Natural killer cell treated with Interleukin-12 subunit alpha and Interleukin-12 subunit beta and Interleukin-15 and Interleukin-18, amount 100 ng/mL, for 72 hours (primary cell): ENCODE measurements at places on chromosomes 11 and 22.
A peak's percentile ranks its signal among the peaks of the same experiment; 100 is the strongest.

DNA sequence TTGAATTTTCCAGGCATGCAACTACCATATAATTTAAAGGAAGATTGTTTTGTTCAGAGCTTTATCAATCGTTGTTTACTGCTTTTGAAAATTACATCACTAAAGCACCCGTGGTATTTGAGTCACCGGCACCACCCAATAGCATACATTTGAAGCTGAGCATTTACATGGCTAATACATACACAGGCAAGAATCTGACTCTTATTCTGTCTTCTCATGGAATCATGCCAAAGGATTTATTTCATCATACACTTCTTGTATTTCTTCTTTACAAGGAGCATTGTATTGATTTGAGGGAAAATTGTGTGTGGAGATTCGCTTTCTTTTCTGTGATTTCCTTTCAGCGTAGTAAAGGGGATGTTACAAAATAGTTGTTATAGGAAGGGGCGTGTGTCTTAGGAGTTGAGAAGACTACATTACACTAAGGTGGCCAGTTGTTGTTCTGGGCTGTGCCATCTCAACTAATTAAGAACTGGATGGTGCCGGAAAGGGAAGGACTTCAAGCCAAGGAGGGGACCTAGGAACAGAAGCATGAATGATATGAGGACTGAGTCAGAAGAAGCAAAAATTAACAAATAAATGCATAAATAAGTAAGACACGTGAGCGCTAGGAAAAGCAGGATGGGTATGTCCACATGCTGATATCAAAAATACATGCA lies 12.9 kb upstream of the CD3E start:
- no peak for DNase-seq
- no peak overlapping the region for H3K27ac ChIP-seq
- H3K4me3 ChIP-seq: no peak overlapping the region
- H3K4me1 ChIP-seq: peaks cover 20% of the 10 kb centered on the region
- peaks cover 5% of the 10 kb centered on the region for H3K36me3 ChIP-seq
- H3K27me3 ChIP-seq: no peaks in the 10 kb centered on the region

DNA sequence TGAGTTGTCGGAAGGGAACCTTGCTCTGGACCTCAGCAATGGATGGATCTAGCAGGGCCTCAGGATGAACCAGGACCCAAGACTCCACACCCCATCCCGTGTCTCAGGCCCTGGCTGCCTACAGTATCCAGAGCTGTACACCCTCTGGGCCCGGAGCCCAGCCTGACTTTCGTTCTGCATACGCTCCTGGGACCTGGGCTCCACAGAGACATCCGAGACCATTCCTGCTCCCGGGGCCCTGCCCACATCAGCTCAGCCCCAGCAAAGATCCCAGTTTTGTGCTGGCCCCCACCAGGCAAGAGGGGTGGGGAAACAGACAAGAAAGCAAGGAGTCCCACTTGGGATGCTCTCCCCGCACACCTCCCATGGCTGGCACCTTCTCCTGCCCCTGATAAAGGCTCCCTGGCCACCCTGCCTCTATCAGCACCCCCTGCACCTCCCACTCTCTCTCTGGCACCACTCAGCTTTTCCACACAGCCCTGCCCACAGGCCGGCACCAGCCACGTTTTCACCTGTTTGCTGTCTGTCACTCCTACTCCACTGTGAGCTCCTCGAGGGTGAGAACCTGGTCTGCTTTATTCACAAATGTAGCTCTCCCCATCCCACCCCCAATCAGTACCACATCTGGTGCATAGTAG lies 64.5 kb upstream of the TCF20 start:
- H3K27ac ChIP-seq: no peak overlapping the region
- peaks cover 4% of the 10 kb centered on the region for H3K4me1 ChIP-seq
- no peak for DNase-seq
- H3K4me3 ChIP-seq: no peak overlapping the region
- H3K36me3 ChIP-seq: no peaks in the 10 kb centered on the region

- peak; percentile 90 for DNase-seq
- H3K27ac ChIP-seq: peak overlapping the region; percentile 80
- H3K36me3 ChIP-seq: no peaks in the 10 kb centered on the region
- peaks cover 47% of the 10 kb centered on the region for H3K4me1 ChIP-seq
- peak overlapping the region; percentile 76 for H3K4me3 ChIP-seq
Measured at GRCh38 chr22:37538590-37539357, 19.6 kb upstream of the CARD10 start.

DNA sequence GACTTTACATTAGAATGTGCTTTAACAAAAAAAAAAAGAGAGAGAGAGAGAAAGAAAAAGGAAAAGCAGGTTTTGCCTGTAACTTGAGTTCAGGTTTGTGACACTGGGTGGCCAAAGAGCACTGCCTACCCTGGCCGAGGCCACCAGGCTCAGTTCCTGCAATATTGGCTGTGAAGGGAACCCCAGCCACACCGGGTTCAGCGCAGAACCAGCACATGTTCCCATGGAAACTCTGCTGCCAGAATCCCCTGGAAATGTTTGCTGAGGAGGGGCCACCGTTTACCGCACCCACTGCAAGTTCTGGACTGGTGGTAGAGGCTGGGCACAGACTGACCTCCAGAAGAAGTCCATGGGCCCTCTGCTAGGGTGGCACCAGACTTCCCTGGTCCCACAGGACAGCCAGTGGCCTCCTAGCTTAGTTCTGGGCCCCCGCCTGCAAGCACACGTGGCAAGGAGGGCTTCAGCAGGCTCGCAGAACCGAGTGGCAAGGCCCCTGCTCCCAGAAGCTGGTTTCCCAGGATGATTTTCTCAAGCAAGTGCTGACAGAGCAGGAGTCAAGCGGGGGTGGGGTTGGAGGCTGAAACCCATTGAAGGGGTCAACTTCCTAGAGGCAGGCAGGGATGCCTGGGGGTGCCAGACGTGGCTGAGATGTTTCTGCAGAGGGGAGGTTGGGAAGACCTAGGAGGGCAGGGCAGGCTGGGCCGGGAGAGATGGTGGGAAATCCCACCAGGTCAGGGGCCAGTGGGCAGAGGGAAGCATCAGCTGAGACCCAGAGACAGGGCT lies 51.2 kb downstream of the NFAM1 start:
- H3K27me3 ChIP-seq: no peaks in the 10 kb centered on the region
- no peaks in the 10 kb centered on the region for H3K36me3 ChIP-seq
- H3K4me1 ChIP-seq: no peaks in the 10 kb centered on the region
- H3K4me3 ChIP-seq: no peak overlapping the region

DNA sequence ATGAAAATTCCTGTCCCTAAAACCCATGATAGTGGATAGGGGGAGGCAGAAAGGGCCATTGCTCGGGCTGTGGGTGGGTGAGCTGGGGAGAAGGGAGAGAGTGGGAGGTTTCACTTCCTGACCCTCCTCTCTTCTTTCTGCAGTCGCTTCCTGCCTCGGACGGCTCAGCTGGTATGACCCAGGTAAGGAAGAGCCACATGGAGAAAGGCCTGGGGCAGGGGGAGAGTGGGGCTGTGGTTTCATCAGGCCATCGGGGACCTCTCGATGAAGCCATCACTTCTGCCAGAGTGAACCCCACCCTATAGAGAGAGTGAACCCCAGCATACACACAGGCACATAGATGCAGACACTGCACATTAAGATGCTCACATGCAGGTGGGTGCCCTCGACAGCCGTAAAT lies 12.6 kb downstream of the CD5 start:
- H3K4me1 ChIP-seq: peaks cover 27% of the 10 kb centered on the region
- peaks cover 7% of the 10 kb centered on the region for H3K27me3 ChIP-seq
- no peaks in the 10 kb centered on the region for H3K36me3 ChIP-seq
- H3K27ac ChIP-seq: no peak overlapping the region
